ENCODE measurements at places on chromosomes 5 and 9.

- DNase-seq: no peak
Observed at GRCh38 chr9:137434498-137435380, 6.4 kb downstream of the ENTPD8 start.

GRCh38 chr5:148963664-148964063, 99.2 kb downstream of the SH3TC2 start:
- no peak for DNase-seq

- no peak for DNase-seq
Observed at GRCh38 chr5:77231471-77232138, 21.1 kb downstream of the PDE8B start.

- DNase-seq: peak; percentile 4
Observed at GRCh38 chr5:180599590-180599914, 8.3 kb upstream of the SCGB3A1 start.

GRCh38 chr5:457195-457961, 14.4 kb downstream of the EXOC3 start:
- DNase-seq: no peak

DNA sequence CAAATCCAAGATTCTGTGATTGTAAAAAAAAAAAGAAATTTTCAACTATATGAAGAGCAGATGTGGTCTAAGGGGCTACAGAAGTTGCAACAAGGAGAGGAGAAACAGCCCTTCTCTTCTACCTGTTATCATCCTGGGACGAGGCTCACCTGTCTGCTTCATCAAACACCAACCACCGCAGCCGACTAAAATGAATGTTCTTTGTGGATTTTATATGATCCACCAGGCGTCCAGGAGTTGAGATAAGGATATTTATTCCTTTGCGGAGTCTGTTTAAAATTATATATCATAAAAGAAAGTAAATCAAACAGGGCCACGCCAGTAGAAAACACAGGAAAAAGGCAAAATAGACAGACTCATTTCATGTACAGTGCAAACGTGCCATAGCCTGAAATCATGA, 21.5 kb downstream of the DDX31 start:
- no peak for DNase-seq

DNA sequence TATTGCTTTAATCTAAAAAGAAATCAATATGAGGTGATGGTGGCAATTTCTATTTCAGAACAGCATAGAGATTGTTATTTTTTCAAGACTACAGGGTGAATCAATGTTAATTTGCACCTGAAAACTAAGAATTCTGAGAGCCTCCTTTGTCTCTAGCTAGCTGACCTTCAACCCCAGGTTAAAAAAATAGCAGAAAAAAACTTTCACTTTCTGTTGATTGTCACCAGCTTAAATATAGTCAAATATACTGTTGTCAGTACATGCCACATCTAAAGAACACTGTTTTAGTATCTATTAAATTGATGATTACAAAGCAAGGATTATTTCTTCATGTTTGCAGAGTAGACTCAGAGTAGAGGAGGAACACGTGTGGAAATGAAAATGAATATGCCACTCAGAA, 1371.4 kb downstream of the MAT2B start:
- no peak for DNase-seq

- DNase-seq: no peak
Observed at GRCh38 chr9:110343551-110343950, 5.9 kb upstream of the TXNDC8 start.

GRCh38 chr5:76081811-76082771, 1.1 kb upstream of the SV2C start:
- DNase-seq: no peak

DNA sequence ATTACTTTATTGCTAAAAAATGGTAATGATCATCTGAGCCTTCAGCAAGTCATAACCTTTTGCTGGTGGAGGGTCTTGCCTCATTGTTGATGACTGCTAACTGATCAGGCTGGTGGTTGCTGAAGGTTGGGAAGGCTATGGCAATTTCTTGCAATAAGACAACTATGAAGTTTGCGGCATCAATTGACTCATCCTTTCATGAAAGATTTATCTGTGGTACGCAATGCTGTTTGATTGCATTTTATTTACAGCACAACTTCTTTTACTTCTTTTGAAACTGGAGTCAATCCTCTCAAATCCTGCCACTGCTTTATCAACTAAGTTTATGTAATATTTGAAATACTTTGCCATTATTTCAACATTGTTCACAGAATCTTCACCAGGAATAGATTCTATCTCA, 58.3 kb upstream of the ACO1 start:
- DNase-seq: no peak

DNA sequence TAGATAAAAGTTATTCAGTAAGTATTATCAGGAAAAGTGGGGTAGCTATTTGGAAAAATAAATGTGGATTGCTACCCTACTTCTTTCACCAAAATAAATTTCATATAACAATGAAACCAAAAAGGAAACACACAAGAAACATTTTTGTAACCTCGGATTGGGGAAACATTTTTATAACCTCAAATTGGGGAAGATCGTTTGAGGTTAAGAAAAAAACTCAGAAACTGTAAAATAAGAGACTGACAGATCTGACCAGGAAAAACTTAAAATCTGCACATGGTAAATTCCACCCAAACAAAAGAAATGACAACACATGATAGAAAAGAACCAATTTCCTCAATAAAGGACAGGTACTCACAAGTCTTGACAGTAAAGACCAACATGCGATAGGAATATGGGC, 13.5 kb downstream of the EFCAB9 start:
- no peak for DNase-seq

- DNase-seq: peak; percentile 8
Observed at GRCh38 chr9:613771-614347, 227.6 kb upstream of the DMRT1 start.

DNA sequence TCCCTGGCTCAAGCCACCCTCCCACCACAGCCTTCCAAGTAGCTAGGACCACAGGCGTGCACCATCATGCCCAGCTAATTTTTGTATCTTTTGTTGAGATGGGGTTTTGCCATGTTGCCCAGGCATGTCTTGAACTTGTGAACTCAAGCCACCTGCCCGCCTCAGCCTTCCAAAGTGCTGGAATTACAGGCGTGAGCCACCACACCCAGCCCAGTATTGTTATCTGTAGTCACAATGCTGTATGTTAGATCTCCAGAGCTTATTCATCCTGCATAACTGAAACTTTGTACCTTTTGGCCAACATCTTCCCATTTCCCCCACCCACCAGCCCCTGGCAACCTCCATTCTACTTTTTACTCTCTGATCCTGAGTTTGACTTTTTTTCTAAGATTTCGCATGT, 37.5 kb downstream of the CREBRF start:
- DNase-seq: no peak

DNA sequence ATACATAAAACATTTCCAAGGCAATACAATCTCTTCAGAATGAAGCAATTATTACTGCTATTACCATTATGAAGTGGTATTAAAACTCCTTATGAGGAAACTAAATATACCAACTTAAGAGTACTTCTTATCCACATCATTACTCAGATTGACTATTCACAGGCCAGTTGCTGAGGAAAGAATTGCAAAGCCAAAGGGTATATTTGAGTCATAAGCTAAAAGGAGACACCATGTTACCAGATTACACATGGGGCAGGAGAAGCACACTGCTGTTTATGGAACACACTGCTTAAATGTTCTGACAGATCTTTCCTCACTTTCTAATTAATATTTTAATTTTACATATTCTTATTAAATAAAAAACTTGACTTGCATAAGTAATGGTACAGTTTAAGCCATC, 1726.4 kb upstream of the NUDT12 start:
- no peak for DNase-seq

- DNase-seq: no peak
Observed at GRCh38 chr5:14035859-14036503, 91.5 kb upstream of the DNAH5 start.

- DNase-seq: no peak
Observed at GRCh38 chr9:98254228-98255060, 1.0 kb downstream of the TBC1D2 start.

DNA sequence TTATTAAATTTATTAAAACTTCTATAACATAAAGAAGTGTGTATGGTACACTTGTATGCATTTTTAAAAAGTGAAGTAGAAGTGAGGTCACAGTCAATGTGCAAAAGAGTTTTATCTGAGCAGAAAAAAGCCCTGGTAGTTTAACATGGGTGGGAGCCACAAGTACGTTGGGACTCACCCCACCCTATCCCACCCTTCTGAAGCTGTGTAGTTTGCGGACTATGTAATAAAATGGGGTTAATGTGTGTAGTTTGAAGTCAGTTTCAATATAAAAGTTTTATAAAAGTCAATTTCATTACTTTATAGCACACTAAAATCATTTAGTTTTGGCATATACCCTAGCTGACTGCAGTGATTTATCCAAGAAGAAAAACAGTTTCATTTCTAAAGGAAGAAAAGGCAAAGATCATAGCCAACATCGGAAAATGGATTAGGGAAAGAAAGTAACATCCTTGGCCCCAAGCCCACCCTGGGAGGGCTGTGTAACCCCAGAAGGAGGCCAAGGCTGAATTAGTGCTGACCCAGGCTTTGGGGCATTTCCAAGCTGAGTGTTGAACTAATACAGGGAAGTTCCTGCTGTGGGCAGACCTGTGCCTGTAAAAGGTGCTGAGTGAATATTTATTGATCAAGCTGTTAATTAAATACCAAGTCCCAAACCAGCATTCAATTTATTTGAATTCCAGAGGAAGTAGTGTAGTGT, 398.6 kb upstream of the ADAMTSL1 start:
- DNase-seq: no peak

DNA sequence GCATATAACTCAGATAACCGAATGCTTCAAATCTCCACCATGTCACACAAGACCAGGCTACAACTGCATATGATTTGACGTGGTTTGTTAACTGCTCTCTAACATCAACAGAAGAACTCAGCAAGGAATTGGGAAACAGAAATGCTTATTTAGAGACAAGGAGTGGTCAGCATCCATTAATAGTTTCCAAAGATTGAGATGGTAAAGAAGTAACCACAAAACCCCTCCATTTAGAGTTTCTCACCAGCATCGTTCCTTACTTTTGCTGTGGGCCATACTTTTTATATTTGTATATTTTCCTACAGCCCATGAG, 25.2 kb downstream of the DPYSL3 start:
- DNase-seq: no peak

GRCh38 chr9:97501177-97501971, at the start of gene TMOD1:
TSS of gene TMOD1 (plus strand) at chr9:97501666. CDS start at chr9:97524189, 22,523 bp downstream.
- DNase-seq: peak; percentile 84

GRCh38 chr5:10343486-10343885, 10.0 kb upstream of the MARCHF6 start:
- no peak for DNase-seq

GRCh38 chr9:136372561-136373299, 739 bp downstream of the CARD9 start:
- DNase-seq: peak; percentile 59

GRCh38 chr9:136462664-136463063, 20.2 kb downstream of the SEC16A start:
- no peak for DNase-seq

DNA sequence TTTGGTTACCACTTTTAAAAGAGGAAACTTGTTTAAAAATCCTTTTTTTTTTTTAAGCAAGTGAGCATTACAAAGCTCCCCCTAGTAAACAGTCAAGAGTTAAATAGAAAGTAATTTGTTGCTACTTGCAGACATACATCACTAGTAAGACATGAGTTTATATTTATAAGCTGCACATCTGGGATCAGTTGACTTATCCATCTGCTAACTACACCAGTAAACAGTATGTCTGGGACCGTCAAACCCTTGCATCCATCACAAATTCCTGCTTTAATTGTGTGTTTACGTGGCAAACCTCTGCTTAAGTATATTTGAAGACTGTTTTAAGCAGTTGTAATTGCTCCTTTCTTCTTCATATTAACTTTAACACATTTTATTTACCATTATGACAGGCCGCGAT, 146.8 kb downstream of the EBF1 start:
- DNase-seq: no peak

DNA sequence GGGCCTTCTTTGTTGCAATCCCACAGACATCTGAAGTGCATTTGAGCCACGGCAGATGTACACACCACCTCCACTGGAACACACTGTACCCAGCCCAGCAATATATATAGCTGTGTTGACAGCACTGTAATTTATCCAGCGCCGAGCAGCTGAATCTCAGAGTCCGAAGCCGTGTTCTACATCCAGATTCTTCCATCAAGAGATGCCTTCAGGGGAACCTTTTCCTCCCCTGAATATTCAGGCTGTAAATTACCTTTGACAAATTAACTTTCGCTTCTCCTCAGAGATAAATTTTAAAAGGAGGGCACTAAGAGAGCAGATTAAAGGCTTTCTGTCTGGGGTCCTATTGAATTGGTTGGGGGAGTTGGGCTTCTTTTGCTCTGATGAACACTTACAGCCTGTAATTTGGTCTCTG, 76.4 kb downstream of the ROR2 start:
- no peak for DNase-seq

DNA sequence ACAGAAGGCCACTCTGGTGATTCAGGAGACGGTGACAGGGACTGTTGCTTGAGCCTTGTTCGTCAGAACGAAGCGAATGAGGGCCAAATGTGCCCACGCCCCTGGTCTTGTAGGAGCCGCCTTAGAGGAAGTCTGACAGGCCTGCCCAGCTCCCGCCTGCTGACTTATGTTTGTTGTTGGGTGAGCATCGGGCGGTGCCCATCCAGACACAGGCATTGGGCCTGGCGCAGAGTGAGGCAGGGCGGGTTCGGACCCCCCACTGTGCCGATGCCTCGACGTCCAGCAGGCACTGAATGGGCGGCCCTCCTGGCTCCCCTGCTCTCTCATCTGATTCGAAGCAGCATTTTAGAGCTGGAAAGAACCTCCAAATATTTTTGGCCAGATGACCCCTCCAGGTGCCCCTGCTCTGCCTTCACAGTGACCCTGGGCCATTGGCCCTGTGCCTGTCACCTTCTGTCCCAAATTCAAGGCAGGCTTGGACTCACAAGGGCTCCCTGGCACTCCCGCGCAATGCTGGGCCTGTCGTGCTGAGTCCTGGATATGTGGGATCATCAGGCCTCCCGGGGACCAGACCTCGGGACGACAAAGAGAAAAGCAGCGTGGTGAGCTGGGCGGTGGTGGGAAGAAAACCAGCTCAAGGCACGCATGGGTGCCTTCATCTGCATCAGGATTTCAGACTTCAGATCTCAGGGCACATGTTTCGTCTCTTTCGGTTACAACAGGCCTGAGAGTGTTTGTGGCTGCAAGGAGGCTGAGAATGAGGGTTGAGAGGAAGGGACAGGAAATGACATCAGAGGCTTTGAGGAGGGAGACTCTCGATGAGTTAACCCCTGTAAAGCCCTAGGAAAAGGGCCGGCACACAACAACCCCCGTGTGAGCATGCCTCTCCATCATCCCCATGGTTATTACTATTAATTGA, 37.1 kb upstream of the OLFM1 start:
- DNase-seq: no peak
